NT2/D1 (cell line): ENCODE measurements at places on chromosomes 2 and 18.

DNA sequence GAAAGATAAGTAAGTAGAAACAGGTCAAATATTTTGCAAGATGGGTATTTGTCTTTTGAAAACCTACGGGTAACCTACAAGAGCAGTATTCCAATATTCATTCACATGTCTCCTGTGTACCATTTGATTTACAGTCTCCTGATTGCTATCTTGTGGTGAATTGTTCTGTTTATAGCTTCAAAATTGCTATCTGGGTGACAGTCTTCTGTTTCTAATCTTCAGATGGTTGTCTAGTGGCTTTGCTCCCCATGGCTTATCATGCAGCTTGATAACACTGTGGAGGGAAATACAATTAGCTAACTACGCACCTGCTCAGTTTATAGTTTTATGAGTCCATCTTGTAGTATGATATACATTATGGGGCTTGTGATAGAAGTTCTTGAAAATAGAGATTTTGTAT, 816.8 kb downstream of the CPS1 start:
- no peak for DNase-seq

GRCh38 chr2:56357655-56358295, 174.0 kb downstream of the CCDC85A start:
- no peak for DNase-seq

GRCh38 chr2:183427558-183427957, 303.3 kb downstream of the NUP35 start:
- no peak for DNase-seq

GRCh38 chr2:189095101-189095500, 84.5 kb downstream of the COL5A2 start:
- DNase-seq, result no peak

DNA sequence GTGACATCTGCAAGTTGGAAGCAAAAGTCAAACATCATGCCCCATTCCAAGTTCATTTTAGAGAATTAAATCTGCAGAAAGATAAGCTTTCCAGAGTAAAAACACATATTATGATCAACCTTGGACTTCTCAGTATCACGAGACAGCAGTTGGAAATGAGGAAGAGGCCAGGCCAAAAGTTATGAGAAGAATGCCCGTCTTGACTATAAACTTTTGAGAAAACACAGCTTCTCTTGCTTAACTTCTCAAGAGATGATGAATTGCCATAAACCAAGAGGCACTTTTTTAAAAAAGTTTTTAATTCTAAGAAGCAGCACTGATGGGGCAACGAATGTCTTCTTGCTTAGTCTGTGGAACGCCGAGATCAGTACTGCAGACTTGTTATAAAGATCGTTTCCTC, 52.6 kb upstream of the NFU1 start:
- DNase-seq, result no peak

- no peak for DNase-seq
Measured at GRCh38 chr2:24163186-24163585, 11.7 kb upstream of the FAM228A start.

GRCh38 chr2:165857876-165858275, 63.8 kb upstream of the GALNT3 start:
- no peak for DNase-seq

GRCh38 chr2:208360259-208361076, 46.1 kb upstream of the PTH2R start:
- DNase-seq, result no peak

- no peak for DNase-seq
Measured at GRCh38 chr2:27802547-27802946, 31.0 kb downstream of the MRPL33 start.

GRCh38 chr2:41993435-41993925, 54.3 kb upstream of the PKDCC start:
- DNase-seq, result no peak

- no peak for DNase-seq
Measured at GRCh38 chr2:156526950-156527636, 90.9 kb downstream of the GPD2 start.

DNA sequence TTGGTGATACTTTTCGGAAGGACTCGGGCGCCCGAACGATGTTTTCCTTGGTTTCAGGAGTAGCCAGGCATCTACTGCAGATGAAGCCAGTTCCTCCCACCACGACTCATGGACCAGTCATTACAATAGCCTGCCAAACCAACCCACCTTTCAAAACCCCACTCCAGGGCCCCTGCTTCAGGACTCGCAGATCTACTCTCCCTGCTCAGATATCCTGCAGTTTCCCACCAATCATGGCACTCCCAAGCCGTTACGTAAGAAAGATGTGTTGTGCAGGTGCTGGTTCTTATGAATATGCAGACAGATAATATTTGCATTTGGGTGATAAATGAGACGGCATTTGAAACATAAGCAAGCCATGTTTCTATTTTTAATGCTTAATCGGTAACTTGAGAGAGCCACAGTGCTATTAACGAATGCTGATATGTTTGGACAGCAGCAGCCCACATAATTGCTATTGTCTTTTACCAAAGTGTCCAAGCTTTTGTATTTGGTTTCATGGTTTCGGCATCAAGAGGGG, 3.5 kb upstream of the CYS1 start:
- no peak for DNase-seq

DNA sequence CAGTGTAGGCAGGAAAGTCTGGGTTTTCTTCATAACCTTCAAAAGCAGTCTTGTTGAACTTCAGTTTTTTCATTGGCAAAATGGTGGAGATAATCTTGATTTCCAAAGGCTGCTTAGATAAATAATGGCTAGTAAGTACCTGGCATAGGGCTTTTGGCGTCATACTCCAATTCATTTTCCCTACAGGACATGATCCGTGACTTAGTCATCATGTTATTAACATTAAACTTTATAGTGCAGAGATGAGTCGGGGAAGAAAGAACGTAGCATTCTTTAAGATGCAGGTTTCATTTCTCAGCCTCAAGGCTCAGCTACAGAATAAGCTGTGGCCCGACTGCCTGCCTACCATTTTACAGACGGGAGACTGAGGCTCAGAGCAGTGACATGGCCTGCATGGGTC, 64.0 kb downstream of the RALBP1 start:
- DNase-seq, result no peak

- DNase-seq, result peak; percentile 27
Measured at GRCh38 chr2:166516712-166517303, 22.8 kb upstream of the SCN7A start.

GRCh38 chr2:122266636-122267035, 511.2 kb downstream of the TSN start:
- DNase-seq, result no peak

GRCh38 chr2:233210843-233211547, 40.5 kb upstream of the ATG16L1 start:
- no peak for DNase-seq

DNA sequence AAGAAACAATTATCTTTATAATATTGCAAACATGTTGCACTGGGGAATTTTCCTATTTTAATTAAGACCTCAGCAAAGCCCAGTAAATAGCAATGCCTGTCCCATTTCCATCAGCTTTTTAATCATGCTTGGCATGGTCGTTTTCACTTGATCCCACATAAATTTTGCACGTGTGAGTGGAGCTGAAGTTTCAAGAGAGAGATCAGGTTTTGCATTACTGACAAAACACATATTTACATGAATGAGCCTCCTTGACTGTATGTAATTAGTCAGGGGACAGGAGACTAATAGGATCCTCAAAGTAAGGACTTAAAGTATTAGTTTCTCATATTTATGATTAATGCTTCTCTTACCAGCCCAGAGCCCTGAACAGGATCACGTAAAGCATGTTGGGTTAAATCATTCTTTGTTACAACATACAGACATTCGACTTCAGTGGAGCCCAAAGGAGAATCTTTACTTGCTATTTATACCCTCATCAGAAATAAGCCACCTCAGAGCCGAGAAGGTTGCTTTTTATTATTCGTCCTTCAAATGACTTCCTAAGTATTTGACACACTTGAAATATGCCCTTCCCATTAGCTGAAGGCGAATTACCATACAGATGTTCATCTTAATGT, 711.3 kb downstream of the GALR1 start:
- no peak for DNase-seq

DNA sequence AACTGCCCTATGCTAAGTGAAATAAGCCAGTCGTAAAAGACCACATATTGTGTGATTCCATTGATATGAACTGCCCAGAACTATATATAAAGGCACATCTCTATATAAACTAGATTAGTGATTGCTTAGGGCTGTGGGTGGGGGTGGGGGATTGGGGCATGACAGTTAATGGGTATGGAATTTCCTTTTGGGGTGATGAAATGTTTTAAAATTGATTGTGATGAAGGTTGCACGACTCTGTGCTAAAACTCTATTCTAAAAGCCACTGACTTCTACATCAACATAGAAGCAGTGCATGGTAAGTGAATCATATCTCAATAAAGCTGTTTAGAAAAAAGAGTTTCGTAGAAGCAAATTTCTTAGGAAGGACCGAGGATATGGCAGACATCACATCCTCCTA, 53.0 kb downstream of the CDCA7 start:
- DNase-seq, result no peak

DNA sequence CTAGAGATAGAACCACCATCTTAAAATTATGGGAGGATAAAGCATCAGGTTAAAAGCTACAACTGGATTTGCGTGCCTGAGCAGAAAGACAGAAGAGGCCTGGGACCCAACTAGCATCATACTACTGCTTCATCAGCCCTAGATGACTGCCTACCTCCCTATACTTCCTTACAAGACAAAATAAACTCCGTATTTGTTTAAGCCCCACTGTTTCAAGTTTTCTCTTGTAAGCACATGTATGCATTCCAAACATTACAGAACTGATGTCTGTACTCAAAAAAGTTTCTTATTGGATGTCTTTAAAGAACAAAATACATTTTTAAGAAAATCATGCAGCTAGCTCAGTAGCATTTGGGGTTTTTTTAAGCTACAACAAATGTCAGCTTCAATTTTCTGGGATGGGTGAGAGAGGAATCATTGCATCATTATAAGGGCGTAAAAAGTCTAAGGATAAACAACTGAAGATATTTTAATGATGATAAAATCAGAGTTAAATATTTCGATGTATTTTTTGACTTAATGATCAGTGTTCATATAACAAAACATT, 213.1 kb downstream of the EXOC6B start:
- DNase-seq, result no peak

DNA sequence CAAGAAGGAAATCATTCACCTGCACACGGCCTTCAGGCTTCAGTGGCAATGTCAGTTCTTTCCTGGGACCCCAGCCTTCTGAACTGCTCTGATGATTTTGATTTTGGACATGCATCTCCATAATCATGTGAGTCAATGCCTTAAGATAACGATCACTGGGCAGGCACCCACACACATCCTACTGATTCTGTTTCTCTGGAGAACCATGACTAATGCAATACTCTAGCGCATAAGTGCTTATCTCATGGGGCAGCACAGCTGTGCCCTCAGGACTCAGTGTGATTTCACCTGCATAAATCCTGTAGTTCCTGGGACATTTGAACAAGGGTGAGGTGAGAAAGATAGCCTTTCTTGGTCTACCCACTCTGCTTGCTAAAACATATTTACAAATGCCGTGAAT, 144.6 kb downstream of the AKAIN1 start:
- DNase-seq, result no peak

DNA sequence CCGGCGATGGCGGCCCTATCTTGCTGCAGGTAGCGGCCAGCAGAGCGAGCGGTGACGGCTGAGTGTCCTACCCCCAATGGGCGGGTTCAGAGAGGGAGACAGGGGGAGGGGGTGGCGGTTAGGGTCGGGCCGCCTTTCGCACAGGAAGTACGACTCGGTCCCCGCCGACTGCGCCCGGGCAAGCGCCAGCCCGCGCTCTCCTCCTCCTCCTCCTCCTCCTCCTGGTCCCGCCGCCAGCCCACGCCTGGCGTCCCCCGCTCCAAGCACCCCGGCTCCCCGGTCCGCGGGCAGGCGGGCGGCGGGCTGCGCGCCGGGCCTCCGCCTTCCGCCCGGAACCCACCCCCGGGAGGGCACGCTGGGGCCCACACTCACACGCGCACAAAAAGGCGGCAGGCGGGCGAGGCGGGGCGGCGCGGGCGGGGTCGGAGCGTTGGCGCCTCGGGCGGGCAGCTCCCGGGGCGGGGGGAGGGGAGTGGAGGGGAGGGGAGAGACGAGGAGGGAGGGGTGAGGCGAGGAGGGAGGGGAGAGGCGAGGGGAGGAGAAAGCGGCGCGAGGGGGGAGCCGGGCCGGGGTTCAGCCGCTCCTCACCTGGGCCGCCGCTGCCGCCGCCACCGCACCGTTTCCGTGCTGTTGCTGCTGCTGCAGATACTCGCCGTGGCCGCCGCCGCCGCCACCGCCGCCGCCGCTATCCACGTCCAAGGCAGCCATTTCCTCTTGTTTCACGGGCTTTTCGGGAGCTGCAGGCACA, 1.2 kb downstream of the SP3 start:
- DNase-seq, result peak; percentile 81

DNA sequence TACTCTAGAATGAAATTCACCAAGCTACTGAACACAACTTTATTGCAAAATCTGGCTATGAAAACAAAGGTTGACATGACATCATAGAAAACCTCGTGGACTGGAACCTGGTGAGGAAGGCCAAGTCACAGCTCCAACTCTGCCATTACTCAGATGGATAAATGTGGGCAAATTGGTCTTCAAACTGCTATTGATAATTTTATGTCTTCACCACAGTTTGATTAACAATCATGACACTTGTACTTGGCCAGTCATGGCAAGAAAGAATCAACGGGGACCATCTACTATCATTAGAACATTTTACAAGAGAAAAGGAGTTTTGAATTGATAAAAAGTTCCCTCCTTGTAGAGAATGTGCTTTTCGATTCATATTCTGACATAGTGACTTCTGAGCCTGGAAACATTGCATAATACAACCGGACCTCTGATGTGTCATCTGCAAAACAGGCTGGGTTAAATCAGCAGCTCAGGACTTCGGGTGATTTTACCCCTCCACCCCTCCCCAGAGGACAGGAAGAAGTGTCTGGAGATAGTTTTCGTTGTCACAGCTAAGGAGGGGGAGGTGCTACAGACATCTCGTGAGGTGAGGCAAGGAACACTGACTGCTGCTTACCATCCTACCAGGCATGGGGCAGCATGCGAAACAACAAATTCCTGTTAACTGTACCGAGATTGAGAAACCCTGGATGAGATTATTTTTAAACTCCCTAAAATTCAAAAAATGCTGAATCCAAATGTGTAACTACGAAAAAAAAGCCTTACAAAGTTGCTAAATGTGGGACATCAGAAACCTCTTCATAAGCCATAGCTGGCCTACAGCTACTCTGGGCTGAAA, 8.4 kb downstream of the L3MBTL4 start:
- no peak for DNase-seq

DNA sequence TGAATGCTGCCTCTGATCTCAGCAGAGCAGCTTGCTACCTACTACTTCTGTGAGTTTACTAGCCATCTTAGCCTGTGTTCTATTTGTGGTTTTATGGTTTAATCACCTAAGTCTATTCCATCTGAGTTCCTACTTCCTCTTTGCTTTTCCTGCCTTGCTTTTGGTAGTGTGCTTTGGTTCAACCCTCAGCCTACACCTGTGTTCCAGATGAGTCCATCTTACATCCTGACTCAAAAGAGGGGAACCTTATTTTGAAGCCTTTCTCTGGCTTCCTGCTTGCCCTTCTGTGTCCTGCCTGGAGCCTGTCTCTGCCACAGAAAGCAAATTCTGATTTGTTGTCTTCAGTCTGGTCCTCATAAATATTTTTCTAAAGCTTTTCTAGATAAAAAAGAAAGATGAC, 530.3 kb upstream of the MEX3C start:
- no peak for DNase-seq
